NCI-H1417 (cell line): ENCODE measurements at places on chromosomes 2 and 18.

DNA sequence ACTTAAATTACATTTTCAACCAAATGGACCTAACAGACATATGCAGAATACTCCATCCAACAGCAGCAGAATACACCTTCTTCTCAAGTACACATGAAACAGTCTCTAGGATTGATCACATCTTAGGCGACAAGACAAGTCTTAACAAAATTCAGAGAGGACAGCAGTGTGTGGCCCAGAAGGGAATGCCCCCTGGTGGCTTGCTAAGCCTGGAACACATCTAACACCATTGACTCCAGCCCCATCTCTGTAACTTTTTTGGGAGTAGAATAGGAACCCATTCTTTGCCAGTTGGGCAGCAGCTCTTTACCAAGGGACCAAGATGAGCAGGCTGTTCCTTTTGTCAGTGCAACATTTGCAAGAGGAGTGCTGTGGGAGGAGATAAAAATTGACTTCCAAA, 249.9 kb downstream of the PLCL1 start:
- DNase-seq, result no peak

DNA sequence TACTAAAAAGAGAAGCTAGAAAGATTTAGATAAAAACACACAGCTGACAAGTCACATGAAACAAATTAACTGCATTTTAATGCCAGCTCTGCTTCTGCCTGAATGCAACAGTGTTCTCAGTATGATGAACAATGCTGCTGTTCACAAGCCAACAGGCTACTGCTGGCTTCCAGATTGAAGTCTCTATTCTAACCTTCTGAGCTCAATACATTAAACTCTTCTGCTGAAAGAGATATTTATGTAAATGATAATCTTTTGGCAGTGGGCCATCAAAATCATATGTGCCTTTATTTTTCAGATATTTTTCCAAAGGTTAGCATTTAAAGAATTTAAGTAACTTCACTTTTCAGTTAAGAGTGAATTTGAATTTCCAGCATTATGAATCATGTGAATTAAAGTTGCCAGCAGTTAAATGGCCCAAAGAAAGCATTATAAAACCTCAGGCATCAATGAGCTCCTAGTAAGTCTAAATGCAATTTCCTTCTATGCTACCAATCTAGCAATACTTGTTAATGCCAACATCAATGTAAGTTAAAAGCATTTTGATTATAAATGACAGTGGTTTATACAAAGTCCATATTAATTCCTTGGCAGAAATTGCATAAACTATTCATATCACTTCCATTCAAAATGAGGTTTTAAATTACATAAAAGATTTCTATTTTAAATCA, 72.4 kb downstream of the ID2 start:
- DNase-seq, result no peak

DNA sequence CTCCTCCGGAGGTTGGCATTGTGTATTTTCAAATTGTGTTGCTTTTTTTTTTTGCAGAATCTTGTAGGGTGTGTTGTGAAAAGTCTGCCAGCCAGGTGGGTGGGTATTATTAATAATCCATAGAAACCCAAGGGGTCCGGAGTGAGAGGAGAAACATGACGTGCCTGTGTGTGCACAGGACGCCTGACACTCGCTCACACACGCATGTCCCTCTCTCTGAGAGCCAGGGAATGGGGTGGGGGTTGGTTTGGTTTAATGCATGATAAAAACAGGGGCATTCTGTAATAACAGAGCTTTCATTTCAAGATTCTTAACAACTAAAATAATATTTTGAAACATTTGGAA, 224.8 kb downstream of the FAM210A start:
- DNase-seq, result no peak

DNA sequence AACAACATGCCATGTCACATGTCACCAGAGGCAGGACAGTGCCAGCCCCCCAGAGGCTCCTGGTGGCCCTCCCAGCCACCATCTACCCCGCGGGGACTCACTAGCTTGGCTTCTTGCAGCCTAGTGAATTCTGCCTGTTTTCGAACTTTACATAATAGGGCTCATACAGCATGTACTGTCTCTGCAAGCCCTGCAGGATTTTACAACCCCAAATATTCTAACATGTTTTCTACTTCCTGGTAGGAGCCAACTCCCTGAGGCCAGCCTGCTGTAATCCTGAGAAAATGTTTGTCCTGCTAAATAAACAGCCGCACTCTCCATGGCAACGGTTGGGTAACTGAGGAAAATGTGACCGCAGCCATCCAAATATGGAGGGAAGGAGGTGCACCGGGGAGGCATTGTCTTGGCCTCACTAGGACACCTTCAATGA, 2.7 kb downstream of the PER2 start:
- DNase-seq, result peak; percentile 40

DNA sequence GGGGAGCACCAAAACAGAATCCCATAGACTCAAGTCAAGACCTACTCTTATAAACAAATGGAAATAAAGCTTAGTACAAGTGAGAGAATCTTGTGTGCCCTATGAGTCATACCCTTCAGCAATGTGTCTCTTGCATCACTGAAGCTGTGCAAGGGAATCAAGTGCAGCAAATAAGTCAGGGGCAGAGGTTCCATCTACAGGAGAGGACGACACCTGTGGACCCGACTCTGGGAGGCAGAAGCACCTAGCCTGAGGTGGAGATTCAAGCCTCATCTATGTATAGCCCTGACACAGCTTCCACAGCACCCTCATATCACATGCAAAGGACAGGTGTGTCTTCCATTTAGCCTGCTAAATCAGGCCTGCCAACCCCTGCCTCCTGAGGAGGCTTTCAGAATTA, 298.2 kb downstream of the CNTNAP5 start:
- no peak for DNase-seq

DNA sequence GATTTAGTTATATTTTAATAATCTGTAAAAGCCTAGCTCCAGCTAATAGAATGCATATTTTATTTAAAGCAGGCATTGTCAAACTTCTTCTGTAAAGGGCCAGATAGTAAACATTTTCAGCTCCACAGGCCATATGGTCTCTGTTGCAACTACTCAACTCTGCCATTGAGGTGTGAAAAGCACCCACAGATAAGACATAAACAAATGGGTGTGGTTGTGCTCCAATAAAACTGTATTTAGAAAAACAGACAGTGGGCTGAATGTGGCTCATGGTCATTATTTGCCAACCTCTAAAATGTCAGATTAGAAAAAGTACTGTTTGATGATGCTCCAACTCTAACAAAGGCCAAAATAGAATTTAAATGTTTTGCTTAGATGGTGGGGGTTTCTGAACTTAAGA, 519.9 kb downstream of the RNF144A start:
- no peak for DNase-seq

DNA sequence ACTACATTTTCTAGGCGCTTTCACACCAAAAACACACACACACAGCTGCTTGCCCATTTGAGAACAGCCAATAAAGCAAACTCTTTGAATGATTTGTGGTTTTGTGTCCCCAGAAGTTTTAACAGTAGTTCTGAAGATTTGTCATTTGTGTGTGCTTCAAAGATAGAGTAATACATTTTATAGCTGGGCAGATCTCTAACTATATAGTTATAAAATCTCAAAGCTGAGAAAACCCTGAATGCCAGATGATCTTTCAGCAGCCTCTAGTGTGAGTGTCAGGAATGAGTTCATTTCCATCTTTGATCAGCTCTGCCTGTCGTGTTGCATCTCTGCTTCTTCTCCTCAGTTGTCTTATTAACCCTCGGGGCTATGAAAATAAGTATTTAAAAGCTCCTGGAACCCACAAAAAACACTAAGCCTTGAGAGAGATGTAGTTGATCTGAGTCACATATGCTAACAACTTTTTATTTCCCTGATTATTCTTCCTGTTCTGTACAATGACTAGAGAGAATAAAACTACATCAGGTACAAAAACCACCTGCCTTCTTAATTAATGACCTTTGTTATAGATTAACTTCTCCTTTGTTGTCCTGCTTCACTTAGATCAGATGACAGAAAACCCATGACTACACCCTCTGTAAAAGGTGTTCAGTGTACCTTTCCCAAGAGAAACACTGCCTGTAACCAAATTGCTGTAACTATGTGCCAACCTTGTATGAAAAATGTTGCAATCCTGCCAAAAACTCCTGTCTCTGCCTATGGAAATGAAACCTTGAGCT, 30.0 kb upstream of the SLC3A1 start:
- peak; percentile 41 for DNase-seq

DNA sequence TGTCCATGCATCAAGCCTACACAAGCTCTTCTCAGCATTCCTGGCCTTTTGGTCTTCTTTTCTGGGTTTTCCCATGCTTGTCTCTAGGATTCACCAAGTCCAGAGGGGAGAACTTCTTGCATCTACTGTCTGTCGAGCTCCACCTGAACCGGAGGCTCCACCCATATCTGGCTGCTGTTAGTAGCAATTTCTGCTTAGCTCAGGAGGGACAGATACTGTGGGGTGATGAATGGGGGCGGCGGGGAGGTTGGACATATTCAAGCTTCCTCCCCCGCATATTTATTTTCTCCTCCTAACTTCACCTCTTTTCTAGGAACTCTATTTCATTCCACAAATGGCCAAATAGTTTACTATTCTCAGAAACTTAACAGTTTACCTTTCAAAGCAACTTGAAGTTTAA, 163.5 kb downstream of the PTH2R start:
- no peak for DNase-seq

DNA sequence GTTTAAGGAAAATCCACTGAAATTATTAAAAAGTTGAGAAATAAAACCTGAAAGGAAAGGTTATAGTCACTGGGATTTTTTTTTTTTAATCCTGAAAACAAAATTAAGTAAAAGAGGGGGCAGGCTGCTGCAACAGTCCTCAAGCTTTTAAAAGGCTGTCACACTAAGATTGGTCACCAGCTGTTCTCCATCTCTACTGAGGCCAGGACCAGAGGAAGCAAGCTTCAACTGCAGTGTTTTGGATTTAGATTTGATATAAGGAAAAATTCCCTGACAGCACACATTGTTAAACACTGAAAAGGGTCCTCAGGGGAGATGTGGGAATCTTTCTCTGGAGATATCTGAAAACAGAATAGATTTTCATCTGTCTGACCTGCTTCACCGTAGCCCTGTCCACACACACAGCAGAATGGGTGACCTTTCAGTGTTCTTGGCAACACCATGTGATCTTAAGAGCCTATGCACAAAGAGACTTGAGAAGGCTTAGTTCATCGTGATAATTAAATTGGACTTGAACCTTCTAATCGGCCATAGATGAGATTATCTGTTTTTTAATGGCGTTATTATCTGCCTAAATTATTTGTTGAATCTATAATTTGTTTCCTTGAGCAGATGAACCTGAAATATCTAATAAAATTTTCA, 132.0 kb upstream of the BOD1L2 start:
- no peak for DNase-seq

- DNase-seq, result no peak
These were observed 366.9 kb upstream of the HNRNPA3 start for GRCh38 chr2:176845718-176846117.

- no peak for DNase-seq
These were observed 62.1 kb upstream of the OTOS start for GRCh38 chr2:240202586-240202985.

DNA sequence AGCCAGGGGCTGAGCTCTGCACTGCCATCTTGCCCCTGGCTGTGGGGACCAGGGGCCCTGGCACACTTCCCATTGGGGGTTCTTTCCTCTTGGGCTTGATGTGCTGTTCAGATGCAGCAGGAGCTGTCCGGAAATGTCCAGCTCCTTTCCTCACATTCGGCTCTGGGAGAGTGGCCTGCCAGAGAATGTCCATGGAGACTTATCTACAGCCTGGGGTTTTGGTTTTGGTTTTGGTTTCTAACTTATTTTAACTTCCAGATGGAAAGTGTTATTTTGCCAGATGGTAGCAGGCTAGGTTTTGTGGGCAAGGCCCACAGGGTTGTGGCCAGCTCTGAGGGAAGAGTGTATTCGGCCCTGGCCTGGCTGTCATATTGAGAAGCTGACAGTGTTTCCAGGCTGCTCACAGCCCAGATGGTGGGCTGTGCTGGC, 177.3 kb downstream of the ANKRD30B start:
- DNase-seq, result no peak

- no peak for DNase-seq
These were observed 347.2 kb upstream of the NETO1 start for GRCh38 chr18:73214970-73215369.

- DNase-seq, result no peak
These were observed 64.8 kb upstream of the GALNT5 start for GRCh38 chr2:157192445-157193423.

- no peak for DNase-seq
These were observed 173.5 kb downstream of the UBE2E3 start for GRCh38 chr2:181153886-181154285.

- DNase-seq, result no peak
These were observed 111.6 kb downstream of the CLIP4 start for GRCh38 chr2:29226808-29227207.

GRCh38 chr2:37706334-37707183, 35.1 kb upstream of the CDC42EP3 start:
- no peak for DNase-seq

DNA sequence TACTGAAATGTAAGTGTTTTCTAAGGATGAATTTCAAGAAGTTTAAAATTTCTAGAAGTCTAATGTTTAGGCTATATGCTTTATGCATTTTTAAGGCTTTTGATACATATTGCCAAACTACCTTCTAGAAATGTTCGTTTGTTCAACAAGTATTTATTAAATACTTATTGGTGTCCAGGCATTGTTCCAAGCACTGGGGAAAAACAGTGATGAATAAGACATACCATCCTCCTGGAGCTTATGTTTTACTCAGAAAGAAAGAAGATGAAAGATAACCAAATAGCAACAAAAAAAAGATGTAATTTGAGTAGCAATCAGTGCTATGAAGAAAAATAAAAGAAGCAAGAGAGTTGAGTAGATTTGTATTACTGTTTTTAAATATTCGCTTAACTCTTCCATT, 692.9 kb downstream of the SLC4A3 start:
- no peak for DNase-seq

DNA sequence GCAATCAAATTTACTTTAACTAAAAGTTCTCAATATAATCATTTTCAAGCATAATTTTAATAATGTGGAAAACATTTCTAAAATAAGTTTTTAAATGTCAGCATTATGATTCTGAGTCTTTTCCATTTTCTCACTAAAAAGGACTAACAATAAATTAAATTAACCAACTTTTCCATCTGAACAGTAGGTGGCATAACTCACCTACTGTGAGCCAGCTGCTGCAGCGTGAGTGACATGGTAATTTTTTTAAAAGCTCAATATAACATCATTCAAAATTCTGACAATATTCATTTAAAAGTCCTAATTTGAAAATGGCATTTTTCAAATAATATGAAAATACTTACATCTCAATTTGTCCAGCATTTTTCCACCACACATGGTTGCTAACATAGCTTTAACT, 66.5 kb downstream of the DTNB start:
- DNase-seq, result no peak

DNA sequence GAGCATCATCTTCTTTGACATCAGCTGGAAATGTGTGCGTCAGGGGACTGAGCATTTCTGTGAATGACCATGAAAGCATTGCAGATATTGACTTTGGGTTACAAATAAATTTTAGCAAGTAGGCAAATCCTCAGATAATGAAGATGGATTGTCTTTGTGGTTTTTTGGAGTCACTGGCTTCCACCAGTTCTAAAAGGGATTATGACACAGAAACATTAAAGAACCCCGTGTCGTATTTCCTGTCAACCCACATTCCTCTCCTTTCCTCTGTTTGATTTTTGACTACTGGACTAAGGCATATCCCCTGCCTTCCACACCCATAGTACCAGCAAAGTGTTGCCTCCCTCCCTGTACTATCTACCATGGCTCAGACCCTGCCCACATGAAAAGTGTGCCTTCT, 268.1 kb downstream of the MYO3B start:
- DNase-seq, result no peak
